Lower lobe of right lung (tissue), 2 donors: ENCODE measurements at places on chromosomes 3 and 15. TPM values are rescaled to one million over a fixed set of nuclear protein-coding genes. Genes with fewer than 3 reads are reported as not detected.
A peak's percentile ranks its signal among the peaks of the same experiment; 100 is the strongest.

ASB14 gene
- 0.50 TPM for total RNA-seq

GOLGA8O gene
- not detected for total RNA-seq

DLL4 gene
- 21.3 TPM for total RNA-seq

ADGRG7 gene
- not detected for total RNA-seq

SYNPR gene
- not detected for total RNA-seq

CELF6 gene
- total RNA-seq = 5.7 TPM

SMCO1 gene
- not detected for total RNA-seq

CLDND1 gene
- 91.2 TPM for total RNA-seq

EFCC1 gene
- 12.1 TPM for total RNA-seq

RLBP1 gene
- not detected for total RNA-seq

DNA sequence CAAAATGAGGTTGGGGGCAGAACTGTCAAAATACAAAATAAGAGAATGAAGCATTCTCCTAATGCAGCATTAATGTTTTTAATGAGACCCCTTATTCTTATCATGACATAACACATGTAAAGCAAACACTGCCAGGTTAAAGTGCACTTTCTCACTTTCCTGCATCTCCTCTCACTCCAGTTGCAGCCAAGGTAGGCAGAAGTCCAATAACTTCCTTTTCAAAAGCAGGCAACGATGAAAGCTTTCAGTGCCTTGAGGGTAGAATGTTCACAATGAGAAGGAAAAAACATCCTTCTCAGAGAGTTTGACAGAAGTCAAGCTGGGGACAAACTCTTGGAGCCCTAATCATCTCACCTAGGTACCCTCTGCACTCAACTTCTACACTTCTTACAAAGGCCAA, 59.5 kb downstream of the FAIM start:
- no peaks in the 10 kb centered on the region for H3K4me1 ChIP-seq
- H3K36me3 ChIP-seq = peaks cover 37% of the 10 kb centered on the region
- H3K27ac ChIP-seq = no peak overlapping the region
- no peak overlapping the region for H3K4me3 ChIP-seq

DNA sequence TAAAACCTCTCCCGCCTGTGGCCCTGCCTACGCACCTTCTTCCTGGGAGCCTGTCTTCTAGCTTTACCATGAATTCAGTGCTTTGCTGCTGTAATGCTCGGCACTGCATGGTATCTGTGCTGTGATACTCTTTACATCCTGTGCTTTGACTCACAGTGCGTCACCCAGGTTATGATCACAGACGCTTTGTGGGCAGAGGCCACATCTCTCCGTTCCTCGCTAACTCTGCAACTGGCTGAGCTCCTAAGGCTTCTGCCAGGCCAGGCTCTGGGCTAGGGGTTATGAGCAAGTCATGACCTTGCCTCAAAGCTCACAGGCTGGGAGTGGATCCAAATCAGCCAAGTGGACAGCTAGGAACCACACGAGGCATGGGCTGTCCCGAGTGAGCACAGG, 23.2 kb downstream of the SPTBN5 start:
- no peak overlapping the region for H3K4me3 ChIP-seq
- H3K27ac ChIP-seq = no peak overlapping the region

GRCh38 chr3:4224331-4224730, 78.8 kb upstream of the SETMAR start:
- H3K27me3 ChIP-seq = no peaks in the 10 kb centered on the region
- H3K4me1 ChIP-seq = no peaks in the 10 kb centered on the region
- DNase-seq = no peak
- H3K4me3 ChIP-seq = no peak overlapping the region

DNA sequence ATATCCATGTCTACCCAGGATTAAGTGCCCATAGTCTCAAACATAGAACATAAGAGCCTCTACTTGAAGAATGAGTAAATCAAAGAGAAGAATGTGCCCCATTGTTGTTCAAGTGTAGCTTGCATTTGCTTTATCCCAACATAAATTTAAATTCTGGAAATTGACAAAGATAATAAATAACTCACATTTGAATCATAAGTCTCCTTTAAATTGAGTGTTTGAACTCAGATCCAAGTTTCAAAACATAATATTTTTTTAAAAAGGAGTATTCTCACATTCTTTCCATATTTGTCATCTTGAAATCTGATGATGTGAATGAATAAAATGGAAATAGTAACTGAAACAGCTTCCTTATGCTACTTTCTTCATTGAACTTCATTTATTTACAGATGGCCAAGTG, 135.2 kb downstream of the MECOM start:
- H3K36me3 ChIP-seq = no peaks in the 10 kb centered on the region
- H3K4me3 ChIP-seq = no peak overlapping the region
- no peaks in the 10 kb centered on the region for H3K4me1 ChIP-seq
- H3K27ac ChIP-seq = no peak overlapping the region
- DNase-seq = no peak

GRCh38 chr3:20528180-20528770, 342.3 kb upstream of the SGO1 start:
- no peaks in the 10 kb centered on the region for H3K36me3 ChIP-seq
- no peak overlapping the region for H3K27ac ChIP-seq
- no peak overlapping the region for H3K4me3 ChIP-seq
- no peaks in the 10 kb centered on the region for H3K27me3 ChIP-seq
- no peaks in the 10 kb centered on the region for H3K4me1 ChIP-seq
- no peak for DNase-seq

DNA sequence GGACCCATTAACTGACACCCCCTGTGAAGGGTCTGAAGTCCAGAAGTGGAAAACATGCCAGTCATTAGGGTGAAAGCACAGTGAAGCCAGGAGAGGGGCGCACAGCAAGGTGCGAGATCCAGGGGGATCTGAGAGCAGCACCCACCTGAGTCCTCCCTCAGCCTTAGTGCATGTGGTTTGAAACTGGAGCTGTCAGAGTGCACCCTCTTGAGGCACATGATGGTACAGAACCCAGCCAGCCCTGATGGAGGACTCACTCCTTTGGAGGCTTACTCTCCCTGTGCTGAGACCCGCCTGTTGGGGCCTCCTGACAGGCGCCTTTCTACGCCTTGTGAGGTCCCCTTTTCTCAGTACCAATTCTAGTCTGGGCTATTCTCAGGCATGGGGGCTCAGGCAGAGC, 77.8 kb downstream of the IL20RB start:
- no peak overlapping the region for H3K4me3 ChIP-seq
- H3K4me1 ChIP-seq = peaks cover 6% of the 10 kb centered on the region
- H3K27ac ChIP-seq = no peak overlapping the region
- DNase-seq = no peak

DNA sequence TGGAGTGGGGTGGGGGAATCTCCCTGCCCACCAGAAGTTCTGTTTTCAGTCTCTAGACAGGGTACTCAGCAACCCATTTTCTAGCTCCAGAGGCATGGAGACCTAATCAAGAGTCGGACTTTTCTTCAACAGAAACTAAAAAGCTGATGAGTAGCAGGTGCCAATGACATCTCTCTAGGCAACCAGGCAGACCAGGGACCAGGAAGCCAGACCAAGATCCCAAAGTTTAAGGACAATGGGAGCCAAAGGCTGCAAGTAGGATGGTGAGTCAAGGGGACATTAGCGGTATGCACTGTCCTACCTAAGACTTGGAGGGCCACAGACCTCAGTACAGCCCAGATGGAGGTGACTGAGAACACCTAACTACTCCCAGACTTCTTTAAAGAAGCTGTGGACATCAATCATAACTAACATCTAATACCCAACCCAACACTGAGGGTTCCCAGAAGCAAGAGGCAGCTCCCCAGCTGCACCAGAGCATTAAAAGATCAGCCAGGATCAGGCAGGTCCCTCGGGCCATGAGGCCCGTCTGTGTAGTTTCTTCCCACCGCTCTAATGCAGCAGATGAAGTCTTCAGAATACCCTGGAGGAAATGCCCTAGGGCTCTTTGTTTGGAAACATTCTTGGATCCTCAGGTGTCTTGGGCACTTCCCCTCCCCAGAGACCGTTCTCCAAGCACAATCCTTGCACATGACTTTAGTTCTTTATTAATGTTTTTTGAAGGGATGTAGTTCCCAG, 979 bp downstream of the CCDC71 start:
- H3K36me3 ChIP-seq = peaks cover 32% of the 10 kb centered on the region
- peak overlapping the region; percentile 92 for H3K27ac ChIP-seq
- H3K4me3 ChIP-seq = peak overlapping the region; percentile 88
- H3K27me3 ChIP-seq = no peaks in the 10 kb centered on the region
- no peak for DNase-seq
- H3K4me1 ChIP-seq = peaks cover 39% of the 10 kb centered on the region

DNA sequence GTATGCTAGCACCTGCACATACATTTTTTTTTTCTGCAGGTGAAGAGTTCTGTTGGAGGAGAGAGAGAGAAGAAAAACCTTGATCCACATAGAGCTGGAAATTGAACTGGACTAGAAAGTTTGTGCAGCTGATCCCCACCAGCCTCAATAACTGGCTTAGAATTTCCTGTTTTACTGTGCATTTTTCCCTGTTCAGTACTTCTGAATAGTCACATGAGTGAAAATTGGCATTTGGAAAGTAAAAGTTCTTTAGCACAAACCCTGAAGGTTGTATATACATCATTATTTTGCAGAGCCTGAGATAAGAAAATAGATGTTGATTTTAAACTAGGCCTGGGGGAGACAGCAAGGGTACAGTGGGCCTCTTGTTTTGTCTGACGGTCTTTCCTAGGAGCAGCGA, 42.3 kb downstream of the GHSR start:
- H3K4me1 ChIP-seq = no peaks in the 10 kb centered on the region
- H3K27ac ChIP-seq = no peak overlapping the region
- no peak for DNase-seq
- H3K27me3 ChIP-seq = no peaks in the 10 kb centered on the region

DNA sequence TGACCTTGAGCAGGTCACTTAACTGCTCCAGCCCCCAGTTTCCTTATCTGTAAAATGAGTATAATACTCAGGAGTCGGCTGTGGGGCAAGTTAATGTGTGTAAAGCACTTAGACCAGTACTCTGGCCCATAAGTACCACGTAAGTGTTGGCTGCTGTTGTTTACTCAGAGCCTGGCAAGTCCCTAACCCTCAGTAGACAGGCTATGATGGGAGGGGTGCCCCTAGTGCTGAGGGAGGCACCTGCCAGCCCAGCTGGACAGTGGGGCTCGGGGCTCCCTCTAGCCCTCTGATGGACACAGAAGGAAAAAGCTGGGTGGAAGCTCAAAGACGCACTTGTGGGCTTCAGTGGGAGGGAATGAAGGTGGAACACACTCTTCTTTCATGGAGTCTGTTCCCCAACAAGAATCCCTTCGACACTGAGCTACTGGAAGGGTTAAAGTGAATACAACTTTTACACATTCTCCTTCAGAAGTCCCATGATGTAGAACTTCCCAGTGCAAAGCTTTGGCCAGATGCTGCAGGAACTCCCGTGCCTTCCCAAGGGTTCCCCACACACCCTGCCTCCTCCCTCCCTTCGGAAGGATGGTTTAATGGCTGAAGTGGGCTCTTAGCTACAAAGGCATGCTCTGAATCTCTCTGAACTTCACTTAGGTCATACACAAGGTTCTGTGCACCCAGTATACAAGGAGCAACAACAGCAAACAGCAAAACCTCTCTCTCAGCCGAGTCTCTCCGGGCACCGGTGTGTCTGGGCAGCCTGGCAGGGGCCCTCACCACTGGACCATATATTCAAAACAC, 25.4 kb downstream of the TMEM44 start:
- H3K27ac ChIP-seq = no peak overlapping the region
- no peaks in the 10 kb centered on the region for H3K4me1 ChIP-seq
- peak overlapping the region; percentile 0 for H3K4me3 ChIP-seq
- DNase-seq = no peak

- H3K4me1 ChIP-seq = no peaks in the 10 kb centered on the region
- DNase-seq = no peak
- H3K4me3 ChIP-seq = no peak overlapping the region
- H3K27ac ChIP-seq = no peak overlapping the region
Measured at GRCh38 chr3:17579289-17580031, 163.0 kb downstream of the TBC1D5 start.

- no peaks in the 10 kb centered on the region for H3K27me3 ChIP-seq
- H3K27ac ChIP-seq = no peak overlapping the region
- H3K4me1 ChIP-seq = no peaks in the 10 kb centered on the region
- no peak for DNase-seq
- H3K36me3 ChIP-seq = peaks cover 31% of the 10 kb centered on the region
Measured at GRCh38 chr3:52856666-52857065, 21.8 kb upstream of the MUSTN1 start.
